GM12864 (cell line): ENCODE measurements at places on chromosomes 4 and X.

- DNase-seq, result no peak
Observed at GRCh38 chrX:108312011-108312410, 126.2 kb downstream of the COL4A6 start.

DNA sequence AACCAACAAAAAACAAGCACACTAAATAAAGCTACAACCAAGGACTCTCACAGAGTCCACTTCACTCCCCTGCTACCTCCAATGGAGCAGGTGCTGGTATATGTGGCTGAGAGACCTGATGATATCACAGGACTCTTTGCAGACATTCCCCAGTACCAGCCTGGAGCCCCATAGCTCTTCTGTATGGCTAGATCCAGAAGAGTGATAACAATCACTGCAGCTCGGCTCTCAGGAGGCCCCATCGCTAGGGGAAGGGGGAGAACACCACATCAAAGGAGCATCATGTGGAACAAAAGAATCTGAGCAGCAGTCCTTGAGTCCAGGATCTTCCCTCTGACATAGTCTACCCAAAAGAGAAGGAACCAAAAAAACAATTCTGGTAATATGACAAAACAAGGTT, 237.1 kb upstream of the TLL1 start:
- no peak for DNase-seq

DNA sequence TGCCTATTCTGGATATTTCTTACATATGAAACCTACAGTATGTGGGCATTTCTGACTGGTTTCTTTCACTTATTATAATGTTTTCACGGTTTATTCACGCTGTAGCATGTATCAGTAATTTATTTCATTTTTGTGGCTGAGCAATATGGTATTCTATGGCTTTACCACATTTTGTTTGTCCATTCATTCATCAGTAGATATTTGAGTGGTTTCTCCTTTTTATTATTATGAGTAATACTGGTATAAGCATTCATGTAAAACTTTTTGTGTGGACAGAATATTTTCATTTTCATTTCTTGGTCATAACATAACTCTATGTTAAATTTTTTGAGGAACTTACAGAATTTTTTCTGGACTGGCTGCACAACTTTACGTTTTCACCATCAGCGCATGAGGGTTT, 122.7 kb upstream of the PABPC5 start:
- DNase-seq, result no peak

DNA sequence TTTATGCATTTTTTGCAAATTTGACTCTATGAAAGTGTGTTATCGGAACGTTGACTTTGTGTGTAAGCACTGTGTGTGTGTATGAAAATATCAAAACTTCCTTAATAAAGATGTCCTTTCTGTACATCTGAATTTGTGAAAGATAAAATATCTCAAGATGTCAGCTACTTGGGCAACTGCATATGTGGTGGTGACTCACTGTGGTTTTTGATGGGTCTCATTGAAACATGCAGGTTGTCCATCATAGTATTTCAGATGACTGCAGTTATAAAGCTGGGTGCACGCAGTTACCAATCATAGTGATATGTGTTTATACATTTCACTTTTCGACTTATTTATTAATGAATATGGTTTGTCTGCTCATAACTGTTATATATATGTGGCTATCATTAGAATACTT, 19.7 kb upstream of the BBS12 start:
- no peak for DNase-seq

DNA sequence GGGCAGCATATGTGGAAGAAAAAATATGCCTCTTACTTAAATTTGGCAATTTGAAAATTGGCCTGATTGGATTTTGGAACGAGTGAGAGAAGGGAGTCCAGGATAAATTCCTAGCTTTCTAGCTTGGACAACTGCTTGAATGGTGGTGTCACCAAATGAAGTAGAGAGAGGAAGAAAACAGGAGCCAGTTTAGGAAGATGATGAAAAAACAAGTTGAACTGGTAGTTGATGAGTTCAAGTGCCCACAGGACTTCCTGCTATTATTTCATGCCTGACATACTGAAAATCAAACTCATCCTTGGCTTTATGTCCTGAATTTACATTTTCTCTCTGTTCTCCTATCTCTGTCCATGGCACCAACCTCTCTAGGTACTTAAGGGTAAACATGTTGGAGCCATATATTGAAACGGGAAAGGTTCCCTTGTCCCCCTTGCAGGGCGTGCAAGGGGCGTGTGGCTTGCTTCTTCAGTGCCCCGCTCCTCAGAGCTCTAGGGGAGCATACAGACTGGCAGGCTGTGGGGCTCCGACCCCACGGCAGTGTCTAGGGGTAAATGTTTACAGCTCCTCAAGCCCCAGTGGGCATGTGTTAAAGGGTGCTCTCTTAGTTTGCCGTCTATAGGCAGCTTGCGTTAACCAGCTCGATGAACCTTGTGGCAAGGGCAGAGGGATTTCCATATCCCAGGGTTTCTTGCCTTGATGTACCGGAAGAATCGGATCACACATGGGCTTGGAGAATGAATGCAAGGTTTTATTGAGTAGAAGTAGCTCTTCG, 250.7 kb upstream of the PGRMC2 start:
- DNase-seq, result no peak
